ENCODE measurements at places on chromosomes 7 and 10.

GRCh38 chr10:62380016-62380415, 5.8 kb downstream of the ZNF365 start:
- no peak for DNase-seq

GRCh38 chr7:122273117-122273516, 31.4 kb downstream of the FEZF1 start:
- DNase-seq, result no peak

DNA sequence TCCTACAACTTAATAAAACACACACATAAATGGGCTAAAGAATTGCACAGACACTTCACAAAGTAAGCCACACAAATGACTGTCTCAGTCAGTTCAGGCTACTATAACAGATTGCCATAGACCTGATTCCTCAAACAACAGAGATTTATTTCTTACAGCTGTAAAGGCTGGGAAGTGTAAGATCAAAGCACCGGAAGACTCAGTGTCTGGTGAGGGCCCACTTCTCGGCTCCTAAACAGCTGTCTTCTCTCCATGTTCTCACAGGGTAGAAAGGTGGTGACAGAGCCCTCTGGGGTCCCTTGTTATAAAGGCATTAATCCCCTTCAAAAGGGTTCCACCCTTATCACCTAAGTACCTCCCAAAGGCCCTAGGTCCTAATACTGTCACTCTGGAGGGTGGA, 18.3 kb downstream of the STK32C start:
- no peak for DNase-seq

GRCh38 chr10:52658112-52658511, 114.5 kb downstream of the MBL2 start:
- DNase-seq, result no peak

GRCh38 chr7:30012757-30013156, 13.7 kb downstream of the FKBP14 start:
- DNase-seq, result no peak

DNA sequence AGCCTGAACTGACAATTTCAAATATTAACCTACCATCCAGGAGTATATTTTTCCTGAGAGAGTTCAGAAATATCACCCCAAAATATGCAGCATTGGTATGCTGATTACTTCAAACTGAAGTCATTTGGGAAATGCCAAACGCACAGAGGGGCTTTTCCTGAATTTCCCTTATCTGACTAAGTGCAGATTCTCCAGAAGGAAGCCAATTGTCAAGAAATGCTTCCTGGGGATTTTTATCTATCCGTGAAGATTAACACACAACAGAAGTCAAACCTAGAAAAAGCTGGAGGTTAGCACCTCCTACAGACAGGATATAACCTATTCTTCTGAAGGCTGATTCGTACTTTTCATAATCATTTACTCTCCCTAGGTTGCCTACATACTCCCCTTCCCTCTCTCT, 91.0 kb downstream of the AKR1D1 start:
- DNase-seq, result no peak

Measured in CD4-positive, alpha-beta T cell treated with Interferon alpha-2 for 1 hour (primary cell).